Glomerular endothelial cell (primary cell): ENCODE measurements at places on chromosomes 11 and 22. TPM values are rescaled to one million over a fixed set of nuclear protein-coding genes. Genes with fewer than 3 reads are reported as not detected.

DNA sequence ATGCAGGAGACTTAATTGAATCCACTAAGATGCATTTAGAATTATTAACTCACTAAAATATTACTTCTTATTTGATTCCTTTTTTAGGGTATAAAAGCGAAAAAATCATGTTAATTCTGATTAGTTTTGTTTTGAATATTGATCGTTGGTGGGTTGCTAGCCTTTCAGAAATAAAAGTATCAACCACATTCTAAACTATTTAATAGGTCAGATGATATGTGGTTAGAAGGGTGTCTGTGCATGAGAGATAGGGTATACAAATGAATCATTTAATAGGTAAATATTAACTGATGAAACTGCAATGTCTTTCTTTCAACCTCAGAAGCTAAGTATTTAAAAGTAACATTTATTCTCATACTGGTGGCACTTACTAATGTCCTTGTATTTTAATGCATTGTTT, 515.1 kb downstream of the CNTN5 start:
- no peak for DNase-seq

DNA sequence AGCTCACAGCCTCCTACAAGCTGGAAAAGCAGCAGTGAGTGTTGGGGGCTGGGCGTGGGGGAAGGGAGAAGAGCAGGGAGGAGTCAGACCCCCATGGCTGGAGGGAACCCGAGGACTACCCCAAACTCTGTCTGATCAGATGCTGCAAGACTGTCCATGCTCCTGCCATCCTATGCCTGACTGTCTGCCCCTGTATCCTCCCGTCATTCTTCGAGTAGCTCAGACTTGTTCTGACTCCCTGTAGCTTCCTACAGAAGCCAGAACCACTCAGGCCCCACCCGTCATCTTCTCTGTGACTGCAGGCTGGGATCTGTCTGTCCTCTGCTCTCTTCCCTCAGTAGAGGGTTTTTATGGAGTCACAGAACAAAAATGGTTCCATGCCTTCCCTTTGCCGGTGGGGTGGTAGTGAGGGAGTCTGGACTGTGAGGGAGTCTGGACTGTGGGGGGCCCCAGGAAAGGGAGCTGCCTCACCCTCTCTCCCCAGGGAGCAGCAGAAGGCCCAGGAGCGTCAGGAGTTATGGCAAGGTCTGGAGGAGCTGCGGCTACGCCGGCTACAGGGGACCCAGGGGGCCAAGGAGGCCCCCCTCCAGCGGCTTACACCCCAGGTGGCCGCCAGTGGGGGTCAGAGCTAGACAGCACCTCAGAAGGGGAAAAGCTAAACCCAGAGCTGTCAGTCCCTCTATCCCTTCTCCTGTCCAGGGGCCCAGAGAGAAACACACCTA, 2.3 kb downstream of the GPHA2 start:
- DNase-seq = no peak

- DNase-seq = no peak
Measured at GRCh38 chr22:42654436-42655073, 5.4 kb upstream of the CYB5R3 start.

DNA sequence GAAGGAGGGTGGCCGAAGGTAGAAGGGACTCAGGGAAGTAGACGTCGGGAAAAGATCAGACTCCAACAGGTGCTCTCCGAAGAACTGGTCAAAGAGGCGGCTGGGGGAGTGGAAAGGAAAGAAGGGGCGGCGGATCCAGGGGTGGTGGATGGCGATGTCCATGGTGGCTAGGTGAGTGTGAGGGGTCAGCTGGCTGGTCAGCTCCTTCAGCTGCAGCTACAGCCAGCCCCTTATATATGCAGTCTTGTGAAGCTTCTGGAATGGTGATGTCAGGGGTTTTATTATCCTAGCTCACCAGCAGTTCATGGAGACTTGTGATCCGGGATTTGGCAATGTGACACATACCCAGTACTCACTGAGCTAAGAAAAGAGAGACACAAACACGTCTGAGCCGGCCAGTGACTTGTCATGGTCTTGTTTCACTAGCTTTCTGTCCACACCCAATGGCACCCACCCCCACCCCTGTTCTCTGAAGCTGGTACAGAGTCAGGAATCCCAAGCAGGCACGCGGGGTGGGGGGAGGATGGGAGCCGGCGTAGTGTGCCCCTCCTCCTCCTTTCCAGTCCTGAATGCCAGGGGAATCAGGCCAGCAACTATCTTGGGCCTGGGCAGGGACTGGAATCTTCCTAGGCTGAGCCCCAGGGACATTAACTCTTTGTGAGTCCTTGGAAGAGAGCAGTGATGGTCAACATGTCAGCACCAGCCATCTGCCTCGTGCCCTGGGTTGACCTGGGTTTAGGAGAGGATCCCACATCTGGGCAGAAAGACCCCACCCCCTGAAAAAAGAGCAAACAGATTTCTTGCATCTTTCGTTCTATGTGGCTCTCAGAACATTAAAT, at the start of gene CRYAB:
CRYAB (minus strand) TSS at position 208 of the 839 bp plus-strand sequence; CDS start at position 162, 46 bp downstream.
- no peak for DNase-seq

DNA sequence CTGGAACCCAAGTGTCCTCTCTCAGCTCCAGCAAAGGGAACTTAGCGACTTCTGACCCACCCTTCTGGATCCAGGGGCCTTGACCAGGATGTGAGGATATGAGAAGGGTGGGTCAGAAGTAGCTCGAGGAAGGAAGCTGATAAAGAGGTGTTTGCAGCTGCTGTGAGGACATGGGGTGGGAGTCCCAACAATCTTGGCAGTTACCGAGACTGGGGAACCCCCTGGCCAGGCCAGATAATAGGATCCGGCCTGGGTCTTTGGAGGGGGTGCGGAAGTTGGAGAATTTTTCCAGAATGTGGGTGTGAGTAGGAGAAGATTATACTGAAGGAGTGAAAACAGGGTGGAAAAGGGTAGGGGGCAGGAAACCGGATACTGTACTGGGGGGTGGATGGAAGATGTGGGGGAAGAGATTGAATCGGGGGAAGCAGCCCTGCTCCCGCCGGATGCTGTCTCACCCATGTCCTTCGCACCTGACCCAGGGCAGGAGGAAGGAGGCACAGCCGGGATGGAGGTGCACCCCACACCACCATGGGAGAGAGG, 2.8 kb upstream of the MCAM start:
- DNase-seq = no peak

DNA sequence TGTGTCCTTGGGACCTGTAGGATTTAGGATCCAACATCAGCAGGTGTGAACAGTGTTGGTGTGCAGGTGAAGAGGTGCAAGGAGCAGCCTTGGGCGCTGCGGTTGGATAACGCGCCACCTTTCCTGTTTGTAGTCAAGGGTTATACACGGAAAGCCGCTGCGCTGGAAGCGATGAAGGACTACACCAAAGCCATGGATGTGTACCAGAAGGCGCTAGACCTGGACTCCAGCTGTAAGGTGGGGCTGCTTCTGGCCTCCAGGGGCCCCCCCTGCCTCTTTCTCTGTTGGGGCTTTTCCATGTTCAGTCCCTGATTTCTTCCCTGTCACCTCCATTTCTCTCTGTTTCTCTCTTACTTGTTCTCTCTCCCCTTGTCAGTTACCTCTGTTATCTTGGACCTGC, 3.5 kb upstream of the FERMT3 start:
- DNase-seq = no peak

- no peak for DNase-seq
Measured at GRCh38 chr22:49825944-49826602, 1.6 kb downstream of the BRD1 start.

DNA sequence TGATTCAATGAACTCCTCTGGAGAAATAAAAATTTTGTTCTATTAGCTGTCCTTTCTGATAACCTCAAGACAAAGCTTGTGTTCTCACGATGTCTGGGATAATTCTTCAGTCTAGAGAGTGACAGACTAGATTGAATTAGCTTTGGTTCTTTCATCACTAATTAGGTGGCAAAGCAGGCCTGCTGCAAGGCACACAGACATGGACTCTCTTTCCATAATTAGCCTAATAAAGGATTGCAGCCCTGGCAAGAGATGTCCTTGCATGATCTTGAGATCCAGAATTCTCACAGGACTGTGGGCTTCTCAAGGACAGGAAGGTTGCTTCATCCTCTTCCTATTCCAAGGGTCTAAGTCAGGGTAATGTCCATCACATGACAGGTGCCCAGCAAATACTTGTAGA, 245.6 kb upstream of the ZC3H12C start:
- no peak for DNase-seq

GRCh38 chr22:42281706-42282251, 11.3 kb upstream of the TCF20 start:
- DNase-seq = no peak

GRCh38 chr22:39325392-39325932, 6.0 kb upstream of the RPL3 start:
- DNase-seq = no peak

DNA sequence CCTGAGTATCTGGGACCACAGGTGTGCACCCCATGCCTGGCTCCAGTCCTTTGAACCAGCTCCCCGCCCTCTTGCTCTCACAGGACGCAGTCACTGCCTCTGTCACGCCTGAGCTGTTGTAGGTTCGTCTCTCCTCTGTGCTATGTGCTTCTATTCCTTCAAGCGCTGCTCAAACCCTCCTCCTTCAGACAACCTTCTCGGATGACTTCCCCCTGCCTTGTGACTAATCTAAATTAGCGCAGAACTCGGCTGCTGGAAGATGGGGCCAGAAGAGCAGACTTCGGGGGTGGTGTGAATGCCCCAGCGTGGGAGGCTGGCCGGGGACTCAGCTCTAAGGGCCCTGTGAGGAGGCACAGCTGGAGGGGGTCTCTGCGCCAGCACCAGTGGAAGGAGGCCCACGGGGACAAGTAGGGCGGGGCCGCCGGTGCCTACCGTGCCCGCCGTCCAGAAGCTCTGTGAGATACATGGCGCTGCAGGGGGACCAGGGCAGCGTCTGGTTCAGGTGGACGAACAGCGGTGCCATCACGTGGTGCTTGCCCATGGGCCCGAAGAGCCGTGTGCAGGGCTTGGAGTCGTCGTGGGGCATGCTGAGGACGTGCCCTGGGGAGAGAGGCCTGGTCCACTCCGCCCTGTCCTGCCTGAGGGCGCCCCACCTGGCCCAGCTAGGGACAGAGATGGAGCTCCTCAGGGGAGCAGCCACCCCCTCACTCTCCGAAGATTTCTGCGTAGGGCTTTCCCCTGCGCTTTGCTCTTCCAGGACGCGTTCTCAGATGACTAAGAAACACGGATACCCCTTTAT, 12.5 kb downstream of the ADAMTS8 start:
- no peak for DNase-seq

Gene RCOR2
- 0.29 and 1.1 TPM in 2 replicates for total RNA-seq

Gene RIC3
- not detected in 2 replicates for total RNA-seq

Gene C11orf21
- not detected in 2 replicates for total RNA-seq

Gene RASSF10
- total RNA-seq = 0.23 and 0.34 TPM in 2 replicates

Gene BCO2
- 1.3 and 1.9 TPM in 2 replicates for total RNA-seq

Gene SLC1A2
- total RNA-seq = not detected in 2 replicates

Gene UBQLNL
- total RNA-seq = 0.24 and 0.53 TPM in 2 replicates

Gene RIN1
- total RNA-seq = 17.2 and 18.7 TPM in 2 replicates
